ENCODE measurements at places on chromosomes 12 and 14. TPM values are rescaled to one million over a fixed set of nuclear protein-coding genes. Genes with fewer than 3 reads are reported as not detected.

Gene TSPAN19
- total RNA-seq: under 0.01 TPM

Gene COL2A1
- not detected for total RNA-seq

Gene TNFAIP2
- total RNA-seq: 94.6 TPM

Gene SINHCAF
- total RNA-seq: 99.3 TPM

Gene CCDC38
- not detected for total RNA-seq

Gene HOXC10
- total RNA-seq: 0.28 TPM

Gene A2M
- total RNA-seq: 14.0 TPM
